ENCODE measurements at places on chromosomes 3 and 15. TPM values are rescaled to one million over a fixed set of nuclear protein-coding genes. Genes with fewer than 3 reads are reported as not detected.

- DNase-seq = no peak
These were observed 519.7 kb downstream of the FOXP1 start for GRCh38 chr3:71063773-71064290.

DNA sequence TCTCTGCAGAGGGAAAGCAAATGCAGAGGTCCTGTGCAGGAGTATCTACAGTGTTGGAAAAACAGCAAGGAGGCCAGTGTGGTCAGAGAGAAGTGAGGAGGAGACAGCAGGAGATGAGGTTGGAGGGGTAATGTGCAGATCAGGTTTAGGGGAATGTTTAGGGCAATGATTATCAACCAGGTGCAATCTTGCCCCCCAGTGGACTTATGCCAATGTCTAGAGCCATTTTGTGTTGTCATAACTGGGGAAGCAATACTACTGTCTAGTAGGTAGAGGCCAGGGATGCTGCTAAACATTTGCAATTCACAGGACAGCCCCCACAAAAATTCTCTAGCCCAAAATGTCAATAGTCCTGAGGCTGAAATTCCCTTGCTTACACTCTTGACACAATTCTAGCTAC is 13.1 kb downstream of the CCDC191 start:
- DNase-seq = no peak

GRCh38 chr15:69834761-69835160 is 263.0 kb downstream of the TLE3 start:
- no peak for DNase-seq

DNA sequence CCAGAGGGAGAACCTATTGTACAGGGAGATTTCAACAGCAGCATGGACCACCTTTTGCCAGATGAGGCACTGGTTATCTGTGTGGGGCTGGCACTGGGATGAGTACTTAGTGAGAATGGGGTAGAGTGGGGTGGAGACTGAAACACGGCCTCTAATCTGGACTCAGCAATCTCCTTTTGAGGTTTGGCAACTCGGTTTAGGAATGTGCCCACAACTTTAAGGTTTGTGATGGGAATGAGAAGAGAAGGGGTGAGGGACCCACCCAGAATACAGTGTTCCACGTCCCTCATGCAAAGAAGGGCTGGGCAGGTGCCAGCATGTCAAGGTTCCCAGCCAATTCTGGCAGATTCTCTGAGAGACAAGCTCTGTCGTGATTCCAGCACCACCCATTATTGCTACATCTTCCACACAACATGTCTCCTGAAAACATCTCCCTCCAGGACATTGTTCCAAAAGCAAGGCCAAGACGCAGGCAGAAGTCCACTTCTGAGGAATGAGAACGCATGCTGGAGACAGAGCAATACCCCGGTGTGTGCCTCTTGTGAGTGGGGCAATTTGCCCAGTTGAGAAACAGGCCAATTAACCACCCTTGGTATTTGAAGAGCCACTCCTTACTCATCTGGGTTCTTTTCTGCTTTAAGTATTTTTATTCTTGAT is 37.5 kb upstream of the CCR4 start:
- DNase-seq = no peak

GRCh38 chr3:154101250-154101649 is 19.9 kb upstream of the ARHGEF26 start:
- no peak for DNase-seq

GRCh38 chr3:194023501-194024280 is 112.3 kb upstream of the HES1 start:
- no peak for DNase-seq

- no peak for DNase-seq
These were observed 35.0 kb downstream of the MLH1 start for GRCh38 chr3:37028329-37028728.

- DNase-seq = no peak
These were observed 503.9 kb upstream of the MDFIC2 start for GRCh38 chr3:70816346-70816745.

Gene GOLGA6B
- not detected for polyA plus RNA-seq

DNA sequence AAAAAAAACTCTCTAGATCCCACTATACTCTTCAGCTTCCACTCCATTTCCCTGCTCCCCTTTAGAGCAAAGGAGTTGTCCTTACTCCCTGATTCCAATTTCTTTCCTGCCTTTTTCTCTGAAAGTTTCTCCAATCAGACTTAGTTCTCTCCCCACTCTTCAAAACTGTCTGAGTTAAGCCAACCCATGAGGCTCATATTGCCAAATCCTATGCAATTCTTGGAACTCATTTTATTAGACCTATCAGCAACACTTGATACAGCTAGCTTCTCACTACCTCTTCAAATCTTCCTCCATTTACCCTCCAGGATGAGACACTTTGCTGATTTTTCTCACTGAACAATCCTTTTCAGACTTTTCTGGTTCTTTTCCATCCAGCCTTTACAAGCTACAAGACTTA is 233.1 kb downstream of the THRB start:
- no peak for DNase-seq

DNA sequence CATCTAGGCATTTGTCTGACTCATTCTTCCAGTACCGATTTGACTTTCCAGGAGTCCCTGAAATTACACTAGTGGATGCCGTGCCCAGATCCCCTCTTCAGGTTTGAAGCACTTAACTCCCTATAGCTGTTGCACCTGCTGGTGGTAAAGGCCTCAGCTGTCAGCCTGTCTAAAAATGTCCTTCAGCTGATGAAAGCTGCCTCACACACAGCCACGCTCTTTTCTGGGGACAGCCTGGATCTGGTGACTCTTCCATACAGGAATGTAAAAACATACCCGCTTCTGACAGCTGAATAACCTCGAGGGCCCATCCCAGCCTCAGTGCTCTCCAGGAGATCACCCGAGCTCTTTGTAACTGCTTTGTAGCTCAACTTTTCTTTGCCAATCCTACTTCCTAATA is 534.1 kb upstream of the GRM7 start:
- no peak for DNase-seq

GRCh38 chr15:23415321-23415865 is 31.6 kb downstream of the GOLGA6L2 start:
- no peak for DNase-seq

- no peak for DNase-seq
These were observed 37.4 kb downstream of the THBS1 start for GRCh38 chr15:39618063-39618823.

- DNase-seq = no peak
These were observed 20.4 kb downstream of the HDC start for GRCh38 chr15:50244959-50245624.

DNA sequence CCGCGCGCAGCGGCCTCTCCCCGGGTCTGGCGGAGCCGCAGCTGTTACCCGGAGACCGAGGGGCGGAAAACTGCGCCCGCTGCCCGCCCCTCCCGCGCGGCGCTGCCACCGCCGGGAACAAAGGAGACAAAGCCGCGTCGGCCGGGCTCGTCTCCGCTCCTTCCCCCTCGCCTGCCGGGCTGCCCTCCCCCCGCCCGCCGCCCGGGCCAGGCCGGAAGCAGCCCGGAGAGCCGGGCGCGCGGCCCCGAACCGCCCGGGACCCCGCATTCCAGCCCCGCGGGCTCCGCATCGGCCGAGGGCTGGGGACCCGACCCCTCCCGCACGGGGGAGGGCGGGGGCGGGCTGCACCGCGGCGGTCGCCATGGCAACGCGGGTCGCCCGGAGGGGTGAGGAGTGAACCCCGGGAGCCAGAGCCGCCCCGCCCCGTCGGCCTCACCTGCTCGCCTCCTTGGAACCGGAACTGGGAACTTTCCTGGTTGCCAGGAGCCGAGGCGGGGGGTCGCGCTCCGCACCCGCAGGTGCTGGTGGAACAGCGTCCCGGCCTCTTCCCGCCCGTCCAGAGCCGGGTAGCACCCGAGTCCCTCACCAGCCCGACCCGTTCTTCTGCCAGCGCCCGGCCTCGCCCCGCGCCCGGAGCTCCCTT is 448 bp downstream of the PLXNB1 start:
- DNase-seq = no peak

DNA sequence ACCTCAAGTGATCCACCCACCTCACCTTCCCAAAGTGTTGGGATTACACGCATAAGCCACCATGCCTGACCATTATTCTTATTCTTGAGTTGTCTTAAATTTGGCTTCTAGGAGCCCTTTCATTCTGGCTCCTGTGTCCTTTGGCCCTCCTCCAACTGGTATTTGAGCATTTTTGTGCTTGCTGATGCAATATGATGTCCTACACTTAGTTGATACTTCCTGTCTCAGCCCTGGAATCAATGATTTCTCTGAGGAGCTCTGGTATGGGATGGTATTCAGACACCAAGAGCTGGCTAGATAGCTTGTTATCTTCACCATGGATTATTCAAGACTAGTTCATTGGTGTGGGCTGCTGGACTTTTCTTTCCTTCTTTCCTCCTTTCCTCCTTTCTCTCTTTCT is 25.4 kb downstream of the ZNF621 start:
- DNase-seq = no peak

DNA sequence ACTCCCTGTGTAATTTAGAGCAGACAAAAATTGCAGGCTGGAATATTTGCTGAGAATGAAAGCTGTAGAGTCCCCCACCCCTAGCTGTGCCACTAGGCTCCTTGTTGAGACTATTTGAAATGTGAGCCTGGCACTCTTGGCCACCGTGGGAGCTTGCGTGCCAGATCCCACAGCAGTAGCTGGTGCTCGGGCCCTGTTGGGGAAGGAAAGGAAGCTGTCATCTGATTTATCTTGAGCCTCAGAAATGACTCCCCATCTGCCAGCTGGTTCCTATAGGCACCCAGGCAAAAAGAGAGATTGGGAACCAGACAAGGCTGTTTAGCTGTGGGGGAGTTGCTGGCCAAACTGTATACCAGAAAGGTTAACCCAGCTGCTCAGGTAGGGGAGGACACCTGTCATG is 23.4 kb upstream of the CLEC3B start:
- DNase-seq = no peak

GRCh38 chr3:31010491-31010890 is 116.0 kb upstream of the GADL1 start:
- DNase-seq = no peak

- no peak for DNase-seq
These were observed 83.5 kb upstream of the VGLL4 start for GRCh38 chr3:11727207-11727606.

DNA sequence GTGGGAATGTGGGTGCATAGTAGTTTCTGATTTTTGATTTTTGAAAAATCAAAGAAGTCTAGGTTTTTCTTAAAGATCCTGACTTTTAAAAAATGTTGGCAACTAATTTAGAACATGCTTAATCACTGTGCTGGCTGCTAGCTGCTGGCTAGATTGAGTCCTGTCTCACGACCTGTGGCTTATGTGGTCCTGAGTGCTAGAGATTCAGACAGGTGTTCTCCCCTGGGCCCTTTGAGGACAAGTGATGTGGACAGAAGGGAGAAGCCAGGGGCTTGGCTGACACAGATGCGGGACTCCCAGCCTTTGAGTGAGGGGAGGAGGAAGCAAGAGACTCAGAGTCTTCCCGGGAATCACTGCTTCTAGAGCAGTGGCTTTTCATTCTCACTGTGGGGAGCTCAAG is 47.5 kb downstream of the CORO2B start:
- DNase-seq = no peak

GRCh38 chr3:155647206-155647605 is 97.7 kb downstream of the PLCH1 start:
- no peak for DNase-seq

Gene PRICKLE2
- 16.5 TPM for polyA plus RNA-seq

DNA sequence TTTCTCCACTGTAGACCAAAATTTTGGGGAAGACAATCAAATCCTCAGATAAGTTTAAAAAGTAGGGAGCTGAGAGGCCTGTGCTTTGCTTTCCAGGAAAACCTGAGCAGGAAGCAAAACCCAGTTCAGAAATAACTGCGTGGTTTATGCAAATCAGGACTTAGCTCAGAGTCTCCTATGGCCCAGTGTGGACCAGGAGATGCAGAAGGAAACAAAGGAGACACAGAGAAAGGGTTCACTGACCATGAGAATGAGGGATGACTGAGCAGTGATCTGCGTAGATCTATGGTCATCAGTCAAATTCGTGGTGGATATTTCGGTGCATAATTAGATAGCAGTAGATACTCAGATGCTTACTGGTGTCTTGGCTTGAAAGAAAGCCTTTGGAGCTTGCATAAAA is 196.6 kb downstream of the TPRG1 start:
- DNase-seq = no peak

Gene CNTN3
- 5.1 TPM for polyA plus RNA-seq

- DNase-seq = no peak
These were observed 31.3 kb downstream of the PDCD6IP start for GRCh38 chr3:33829720-33830119.

DNA sequence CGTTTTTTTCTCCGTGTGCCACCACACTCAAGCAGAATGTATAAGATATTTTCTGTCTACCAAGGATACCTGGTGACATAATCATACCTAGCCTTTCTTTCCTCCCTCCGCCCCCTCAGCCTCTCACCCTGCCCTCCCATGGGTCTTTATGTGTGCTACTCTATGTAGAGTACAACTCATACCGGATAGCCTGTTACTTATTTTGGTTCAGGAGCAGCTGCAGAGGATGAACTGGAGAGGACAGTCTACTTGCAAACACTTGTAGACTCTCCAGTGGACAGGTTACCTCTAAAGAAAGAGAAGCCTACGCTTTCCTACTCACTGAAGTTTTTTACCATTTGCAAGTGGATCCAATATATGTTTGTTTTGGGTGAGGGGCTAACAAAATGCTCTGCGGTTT is 345.9 kb upstream of the TPRG1 start:
- no peak for DNase-seq

Gene FES
- polyA plus RNA-seq = 20.6 TPM

GRCh38 chr3:82509106-82509842 is 747.8 kb upstream of the GBE1 start:
- no peak for DNase-seq

Gene GRIP2
- 1.8 TPM for polyA plus RNA-seq

Gene SRPRB
- 50.3 TPM for polyA plus RNA-seq

DNA sequence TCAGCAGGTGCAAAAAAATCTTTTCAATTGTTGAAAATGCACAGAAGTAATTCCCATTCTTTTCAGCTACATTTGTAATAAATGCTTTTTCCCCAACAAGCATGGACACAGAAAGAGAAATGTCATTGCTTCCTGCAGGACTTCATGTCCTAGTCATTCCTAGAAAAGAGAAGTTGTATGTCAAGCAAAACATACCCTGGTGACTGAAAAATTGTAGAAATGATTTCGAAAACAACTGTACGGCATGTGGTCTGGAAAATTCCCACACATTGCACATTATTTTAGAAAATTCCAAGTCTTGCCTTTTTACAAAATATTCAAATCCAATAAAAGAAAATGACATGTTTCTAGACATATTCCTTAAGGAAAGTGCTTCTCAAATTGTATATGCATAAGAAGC is 50.4 kb upstream of the ALCAM start:
- DNase-seq = no peak

Gene ZBTB38
- polyA plus RNA-seq = 48.9 TPM

GRCh38 chr3:100928638-100929428 is 64.4 kb downstream of the ABI3BP start:
- DNase-seq = no peak

GRCh38 chr3:16286751-16287543 is 21.9 kb downstream of the OXNAD1 start:
- DNase-seq = no peak

GRCh38 chr3:23810343-23811184 is 4.8 kb downstream of the UBE2E1 start:
- DNase-seq = no peak

GRCh38 chr3:184308744-184309143 is 5.7 kb upstream of the EIF4G1 start:
- DNase-seq = no peak

All from left renal cortex interstitium (tissue), 4 donors.